NT2/D1 (cell line): ENCODE measurements at places on chromosomes 13 and 19.

DNA sequence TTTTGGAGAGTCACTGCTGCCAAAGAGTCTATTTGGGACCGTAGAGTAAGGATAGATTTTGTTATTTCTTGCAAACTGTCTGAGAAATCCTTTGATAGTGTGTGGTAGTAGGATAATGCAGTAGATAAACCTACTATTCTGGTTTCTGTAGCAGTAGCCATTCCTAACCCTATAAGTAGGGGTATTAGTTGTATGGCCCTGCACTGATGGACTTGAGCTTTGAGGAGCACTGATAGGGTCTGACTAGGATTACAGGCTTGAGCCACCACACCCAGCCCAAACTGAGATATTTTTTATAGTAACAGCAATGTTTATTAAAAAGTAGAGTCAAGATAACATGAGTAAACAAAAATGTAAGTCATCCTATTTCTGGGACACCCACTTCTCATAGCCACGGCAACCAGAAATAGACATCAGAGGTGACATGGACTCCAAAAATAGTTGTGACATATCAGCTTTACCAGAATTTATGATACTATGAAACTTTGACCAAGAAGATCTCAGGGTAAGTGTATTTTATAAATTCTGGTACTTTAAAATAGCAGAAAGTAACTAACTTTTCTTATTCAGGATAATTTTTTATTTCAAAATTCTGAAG is 479.1 kb downstream of the SUCLA2 start:
- DNase-seq = no peak

DNA sequence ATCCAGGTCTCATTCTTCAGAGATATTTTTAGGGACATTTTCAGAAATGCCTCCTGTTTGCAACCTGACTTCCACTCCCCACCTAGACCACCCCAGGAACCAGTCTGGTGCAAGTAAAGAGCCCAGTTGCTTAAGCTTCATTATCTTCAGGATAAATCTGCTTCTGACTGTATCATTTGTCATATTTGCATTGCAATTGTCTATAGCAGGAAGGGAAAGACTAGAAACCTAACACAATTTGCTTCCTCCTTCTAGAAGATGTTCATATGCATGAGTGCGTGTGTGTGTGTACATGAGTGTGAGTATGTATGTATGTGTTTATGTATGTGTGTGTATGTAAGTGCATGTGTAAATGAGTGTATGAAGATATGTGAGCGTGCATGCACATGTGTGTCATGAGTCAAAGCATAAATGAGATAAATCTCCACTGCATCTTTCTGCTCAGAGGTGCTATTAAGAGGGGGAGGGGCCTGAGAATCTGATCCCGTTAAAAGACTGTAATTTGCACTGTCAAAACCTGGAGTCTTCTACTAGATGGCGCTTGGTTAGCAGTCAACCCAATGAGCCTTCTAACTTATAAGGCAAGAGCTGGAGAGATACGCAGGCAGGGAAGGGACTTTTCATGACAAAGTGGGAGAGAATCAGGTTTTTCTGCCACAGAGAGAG is 178.8 kb upstream of the KL start:
- DNase-seq = no peak

DNA sequence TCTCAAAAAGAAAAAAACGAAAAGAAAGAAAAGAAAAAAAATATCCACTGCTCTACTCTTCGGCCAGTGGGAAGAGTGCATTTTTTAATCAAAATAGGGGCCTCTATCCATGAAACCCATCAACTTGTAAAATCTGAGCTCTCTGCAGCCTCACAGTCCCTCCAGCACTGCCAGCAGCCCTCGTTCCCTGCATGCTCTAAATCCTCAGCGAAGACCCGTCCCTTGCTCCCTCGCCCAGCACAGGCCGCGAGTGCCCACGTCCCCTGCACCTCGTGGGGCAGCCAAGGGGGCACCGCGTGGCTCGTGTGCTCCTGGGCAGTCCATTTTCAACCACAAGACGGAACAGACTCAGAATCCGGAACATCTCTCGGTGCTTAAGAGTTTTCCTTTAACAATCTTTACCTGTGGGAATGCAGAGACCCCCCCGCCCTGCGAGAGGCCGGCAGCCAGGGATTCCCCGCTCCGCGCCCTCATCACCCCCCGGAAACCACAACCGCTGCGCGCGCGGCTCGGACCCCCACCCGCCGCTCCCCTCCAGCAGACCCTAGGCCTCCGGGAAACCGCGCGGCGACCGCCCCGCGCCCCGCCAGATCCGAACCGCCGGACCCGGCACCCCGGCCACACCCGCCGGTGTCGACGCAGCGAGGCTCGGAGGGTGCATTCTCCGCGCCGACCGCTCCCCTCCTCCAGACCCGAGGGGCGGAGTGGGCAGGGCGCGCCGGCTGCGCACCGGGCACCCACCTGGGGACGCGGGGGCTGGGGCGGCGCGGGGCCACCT is 638 bp downstream of the ANKRD27 start:
- DNase-seq = no peak

DNA sequence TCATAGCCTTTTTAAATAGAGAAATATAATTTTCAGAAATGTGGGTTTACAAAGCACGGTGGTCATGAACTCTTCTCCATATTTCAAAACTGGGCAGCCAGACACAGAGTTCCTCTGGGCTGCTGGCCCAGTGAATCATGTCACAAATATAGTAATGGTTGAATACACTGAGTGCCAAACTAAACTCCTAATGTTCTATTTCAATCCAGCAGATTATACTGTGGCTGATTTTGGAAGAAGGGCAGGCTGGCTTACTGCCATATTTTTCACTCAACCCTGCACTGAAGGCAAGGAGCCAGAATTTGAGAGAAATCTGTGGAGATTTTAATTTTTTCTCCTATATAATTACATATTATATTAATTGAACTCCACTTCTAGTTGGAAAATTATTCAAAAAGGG is 17.0 kb upstream of the PRR20A start:
- DNase-seq = no peak

DNA sequence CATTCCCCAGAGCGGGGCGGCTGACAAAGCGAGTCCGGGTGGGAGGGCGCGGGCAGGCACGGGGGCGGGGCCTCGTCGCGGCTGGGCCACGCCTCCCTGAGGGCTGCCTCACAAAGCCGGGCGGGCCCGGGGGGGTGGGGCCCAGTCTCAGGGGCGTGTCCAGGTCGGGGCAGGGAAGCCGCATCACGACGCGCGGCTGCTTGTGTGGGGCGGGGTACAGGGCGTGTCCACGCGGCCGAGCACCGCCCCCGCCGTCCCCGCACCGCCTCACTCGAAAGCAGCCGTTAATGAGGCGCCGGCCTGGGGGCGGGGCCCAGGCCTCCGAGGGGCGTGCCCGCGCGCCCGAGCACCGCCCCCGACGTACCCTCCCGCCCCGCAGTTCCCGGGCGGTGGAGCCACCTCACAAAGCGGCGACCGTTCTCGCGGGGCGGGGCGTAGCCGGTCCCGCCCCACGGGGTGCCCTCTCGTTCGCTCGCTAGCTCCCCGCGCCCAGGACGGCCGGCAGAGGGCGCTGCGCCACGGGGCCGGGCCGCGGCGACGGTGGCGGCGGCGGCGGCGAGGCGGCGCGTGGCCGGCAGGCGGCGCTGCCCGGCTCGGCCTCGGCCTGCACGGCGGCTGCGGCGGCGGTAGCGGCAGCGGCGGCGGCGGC is at the start of gene CARM1:
TSS of gene CARM1 (plus strand) at position 599 of the 649 bp plus-strand sequence. CDS start 150 bp downstream, outside the sequence.
- peak; percentile 95 for DNase-seq

GRCh38 chr19:47446534-47447469 is 24.9 kb downstream of the SLC8A2 start:
- DNase-seq = peak; percentile 61

DNA sequence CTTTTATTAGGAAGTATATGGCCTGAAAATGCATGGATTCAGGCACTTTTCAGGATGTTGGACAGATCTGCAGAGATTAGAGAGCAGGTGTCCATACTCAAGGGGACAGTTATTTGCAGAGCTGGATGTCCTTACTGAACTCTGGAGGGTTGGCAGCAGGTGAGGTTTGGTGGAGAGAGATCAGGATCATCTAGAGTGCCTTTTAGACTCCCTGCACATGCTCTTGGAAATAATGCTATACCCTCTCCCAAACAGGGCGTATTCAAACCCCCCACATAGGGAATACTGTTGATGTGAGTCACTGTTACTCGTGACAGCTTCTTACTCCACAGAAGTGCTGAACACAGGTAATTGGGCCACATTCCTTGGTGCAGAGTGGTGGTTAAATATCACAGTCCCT is 725.7 kb upstream of the SGCG start:
- no peak for DNase-seq

- no peak for DNase-seq
Observed at GRCh38 chr19:49528211-49528771, 488 bp downstream of the RCN3 start.

- no peak for DNase-seq
Observed at GRCh38 chr13:49371943-49372613, 71.8 kb downstream of the CAB39L start.

DNA sequence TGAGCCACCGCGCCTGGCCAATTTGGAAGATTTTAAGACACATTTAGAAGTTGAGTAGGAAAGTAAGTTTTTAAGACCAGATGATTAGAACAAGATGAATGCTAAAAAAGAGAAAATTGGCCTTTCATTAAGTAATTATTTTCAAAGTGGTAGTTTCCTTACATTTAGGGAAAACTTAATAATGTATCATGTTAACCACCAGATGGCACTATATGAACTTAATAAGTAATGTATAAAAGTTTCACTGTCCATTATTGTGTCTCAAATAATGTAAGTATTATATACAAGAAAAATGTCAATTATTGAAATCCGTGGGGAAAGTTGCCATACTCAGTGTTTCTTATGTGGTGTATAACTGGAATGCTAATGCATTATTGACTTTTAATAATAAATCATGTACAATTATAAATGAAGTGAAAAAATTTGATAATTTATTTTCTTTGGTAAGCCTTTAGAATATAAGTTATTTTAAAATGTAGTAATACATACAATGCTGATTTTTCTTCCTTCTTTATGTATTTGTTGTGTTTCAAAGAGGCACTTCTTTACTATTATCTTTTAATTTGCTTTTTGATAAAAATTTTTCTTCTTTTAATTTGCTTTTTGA is 29.2 kb downstream of the COG6 start:
- no peak for DNase-seq

GRCh38 chr13:30567072-30567471 is 50.6 kb upstream of the USPL1 start:
- DNase-seq = no peak

DNA sequence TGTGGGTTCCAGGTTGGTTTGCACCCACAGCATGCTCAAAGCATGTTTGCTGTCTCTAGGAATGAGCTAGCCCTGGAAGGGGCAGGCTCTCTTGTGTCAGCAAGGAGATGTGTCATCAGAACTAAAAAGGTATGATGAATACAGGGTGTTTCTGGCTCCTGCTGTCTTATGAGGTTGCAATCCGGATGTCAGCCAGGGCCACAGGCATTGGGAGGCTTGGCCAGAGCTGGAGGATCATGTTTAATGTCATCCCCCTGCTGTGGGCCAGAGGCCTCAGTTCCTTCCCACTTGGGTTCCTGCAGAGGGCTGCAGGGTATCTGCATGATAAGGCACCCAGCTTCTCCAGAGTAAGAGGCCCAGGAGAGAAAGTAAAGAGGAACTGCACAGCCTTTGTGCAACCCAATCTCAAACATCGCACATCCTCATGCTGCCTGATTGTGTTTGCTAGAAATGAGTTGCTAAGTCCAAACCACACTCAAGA is 193.6 kb downstream of the COL4A1 start:
- no peak for DNase-seq

DNA sequence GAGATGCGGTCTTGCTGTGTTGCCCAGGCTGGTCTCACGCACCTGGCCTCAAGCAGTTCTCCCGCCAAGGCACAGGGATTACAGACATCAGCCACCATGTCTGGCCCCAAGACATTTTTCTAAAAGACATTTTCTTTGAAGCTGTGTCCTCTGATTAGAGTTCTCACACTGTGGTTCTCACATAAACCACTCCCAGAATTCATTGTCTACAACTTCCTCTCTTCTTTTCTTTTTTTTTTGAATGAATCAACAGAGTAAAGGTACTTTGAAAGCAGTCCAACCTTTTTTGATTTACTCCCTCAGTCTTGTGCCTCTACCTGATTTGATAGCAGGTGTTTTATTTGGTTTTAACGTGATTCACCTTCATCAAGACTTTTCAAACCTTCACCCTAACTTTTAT is 14.3 kb upstream of the SHD start:
- DNase-seq = no peak

DNA sequence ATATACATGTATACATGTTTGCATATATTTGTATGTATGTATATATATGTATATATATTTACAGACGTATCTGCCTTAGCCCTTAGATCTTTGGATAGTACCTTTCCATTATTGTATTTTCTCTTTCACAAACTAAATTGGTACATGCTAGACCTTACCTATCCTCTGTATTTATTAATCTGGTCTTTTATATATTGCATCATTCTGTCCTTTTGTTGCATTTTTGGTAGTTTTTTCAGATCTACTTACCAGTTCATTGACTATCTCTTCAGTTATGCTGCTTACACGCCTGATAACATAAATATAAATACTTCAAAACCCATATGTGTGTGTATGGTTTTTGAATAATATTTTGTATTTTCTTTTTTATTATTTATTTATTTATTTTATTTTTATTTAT is 11.7 kb downstream of the ZNF613 start:
- DNase-seq = no peak

DNA sequence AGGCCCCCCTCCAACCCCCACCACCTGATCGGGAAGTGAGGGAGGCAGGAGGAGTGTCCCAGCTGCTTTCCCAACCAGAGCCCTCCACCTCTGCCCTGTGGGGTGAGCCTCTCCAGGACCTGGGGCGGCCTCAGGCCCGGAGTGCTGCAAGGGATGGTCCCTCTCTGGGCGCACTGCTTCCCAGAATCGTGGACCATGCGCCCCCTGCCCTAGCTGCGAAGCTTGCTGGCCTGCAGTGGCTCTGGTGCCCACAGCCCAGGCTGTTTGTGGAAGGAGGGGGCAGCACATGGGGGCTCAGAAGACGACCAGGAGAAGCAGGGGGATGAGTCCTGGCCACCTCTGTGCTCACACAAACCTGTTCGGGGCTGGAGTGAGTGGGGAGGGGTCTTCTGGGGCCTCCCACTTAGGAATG is 33.6 kb downstream of the CEBPG start:
- no peak for DNase-seq

GRCh38 chr19:51980116-51980736 is 6.4 kb downstream of the ZNF350 start:
- DNase-seq = no peak

- no peak for DNase-seq
Observed at GRCh38 chr19:16470911-16471811, 609 bp downstream of the EPS15L1 start.

DNA sequence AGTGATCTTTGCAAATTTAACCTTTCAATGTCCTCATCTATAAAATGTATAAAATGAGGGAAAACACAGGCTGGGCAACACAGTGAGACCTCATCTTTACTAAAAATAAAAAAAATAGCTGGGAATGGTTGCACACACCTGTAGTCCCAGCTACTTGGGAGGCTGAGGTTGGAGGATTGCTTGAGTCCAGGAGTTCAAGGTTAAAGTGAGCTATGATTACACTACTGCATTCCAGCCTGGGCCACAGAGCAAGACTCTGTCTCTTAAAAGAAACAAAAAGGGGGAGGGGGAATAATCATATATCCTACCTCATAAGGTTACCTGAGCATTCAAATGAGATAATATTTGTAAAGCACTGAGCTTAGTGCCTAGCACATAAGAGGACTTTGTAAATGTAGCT is 5.8 kb downstream of the MTRF1 start:
- no peak for DNase-seq
